ENCODE measurements at places on chromosomes 12 and 14.

DNA sequence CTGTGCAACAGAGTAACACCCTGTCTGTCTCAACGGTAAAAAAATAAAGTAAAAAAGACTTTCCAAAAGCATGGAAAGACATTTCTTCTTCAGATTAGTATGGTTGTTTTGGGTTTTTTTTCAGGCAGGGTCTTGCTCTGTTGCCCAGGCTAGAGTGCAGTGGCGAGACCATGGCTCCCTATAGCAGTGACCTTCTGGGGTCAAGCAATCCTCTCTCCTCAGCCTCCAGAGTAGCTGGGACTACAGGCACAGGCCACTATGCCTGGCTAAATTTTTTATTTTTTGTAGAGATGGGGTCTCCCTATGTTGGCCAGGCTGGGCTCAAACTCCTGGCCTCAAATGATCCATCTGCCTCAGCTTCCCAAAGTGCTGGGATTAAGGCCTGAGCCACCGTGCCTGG, 72.8 kb downstream of the KDM2B start:
- no peak for DNase-seq

GRCh38 chr14:77187649-77188012, 6.0 kb downstream of the TMEM63C start:
- no peak for DNase-seq

DNA sequence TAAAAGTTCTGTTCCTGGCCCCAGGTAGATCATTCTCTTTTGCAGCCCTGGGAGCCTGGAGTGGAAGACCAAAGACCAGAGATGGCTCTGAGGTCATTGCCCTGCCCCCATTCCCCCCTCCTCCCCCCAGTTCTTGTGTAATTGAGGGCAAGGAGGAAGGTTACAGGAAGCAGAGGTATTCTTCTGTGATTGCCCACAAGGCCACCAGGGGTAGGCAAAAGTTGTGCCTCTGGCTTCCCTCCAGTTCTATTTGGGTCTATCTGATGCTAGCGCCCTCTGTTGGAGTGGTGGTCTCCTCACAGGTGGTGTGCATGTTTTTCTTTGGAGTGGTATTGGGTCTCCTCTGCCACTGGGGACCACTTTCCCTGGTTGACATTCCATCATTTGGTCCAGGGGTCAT, 41.2 kb upstream of the CRY1 start:
- no peak for DNase-seq

DNA sequence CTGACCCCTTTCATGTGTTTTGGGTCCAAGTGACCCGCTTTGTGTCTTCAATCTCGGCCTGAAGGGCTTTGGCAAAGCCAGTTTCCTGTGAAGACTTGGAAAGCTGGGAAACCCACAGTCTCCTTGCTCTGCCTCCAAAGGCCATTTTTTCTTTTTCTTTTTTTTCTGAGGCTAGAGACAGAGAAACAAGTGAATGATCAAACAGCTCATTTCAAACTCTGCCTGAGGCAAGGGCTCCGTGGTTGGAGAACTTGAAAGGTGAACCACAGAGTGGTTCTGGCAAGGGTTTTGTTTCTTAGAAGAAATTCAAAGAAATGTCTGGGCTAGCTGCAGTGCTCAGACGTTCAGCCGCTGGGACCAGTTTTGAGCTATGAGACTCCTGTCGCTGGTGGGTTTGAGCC, 62.7 kb downstream of the ERH start:
- DNase-seq: no peak

- peak; percentile 56 for DNase-seq
Measured at GRCh38 chr14:54902521-54903420, at the start of gene GCH1. GCH1 (minus strand) TSS chr14:54902826; CDS start chr14:54902663, 163 bp downstream.

DNA sequence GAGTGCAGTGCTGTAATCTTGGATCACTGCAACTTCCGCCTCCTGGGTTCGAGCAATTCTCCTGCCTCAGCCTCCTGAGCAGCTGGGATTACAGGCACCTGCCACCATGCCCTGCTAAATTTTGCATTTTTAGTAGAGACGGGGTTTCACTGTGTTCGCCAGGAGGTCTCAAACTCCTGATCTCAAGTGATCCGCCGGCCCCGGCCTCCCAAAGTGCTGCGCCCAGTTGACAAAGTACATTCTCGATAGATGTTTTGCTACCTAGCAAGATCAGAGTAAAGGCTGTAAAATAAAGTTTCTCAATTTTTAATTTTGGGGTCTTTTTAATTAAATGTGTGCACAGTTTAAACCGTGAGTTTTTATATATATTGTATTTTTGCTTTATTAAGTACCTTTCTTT, 248.9 kb downstream of the CCER1 start:
- DNase-seq: no peak

- DNase-seq: no peak
Measured at GRCh38 chr12:87953256-87953860, 75.8 kb downstream of the C12orf50 start.

DNA sequence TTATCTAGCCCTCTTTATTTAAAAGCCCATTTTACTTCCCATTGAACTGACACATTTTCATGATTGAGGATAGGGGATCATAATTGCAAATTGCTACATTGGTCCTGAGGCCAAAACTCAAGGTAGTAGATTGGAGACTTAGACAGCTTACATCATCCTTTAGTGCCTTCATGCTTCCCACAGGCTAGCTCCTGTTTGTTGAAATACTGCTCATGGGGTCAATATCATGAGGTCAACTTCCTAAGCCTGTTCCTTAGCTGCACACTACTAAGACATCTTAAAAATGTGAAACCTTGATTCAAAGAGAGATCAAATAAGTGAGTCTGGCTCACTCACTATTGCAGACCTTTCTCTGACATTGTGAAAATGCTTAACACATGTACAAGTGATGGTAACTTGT, 113.0 kb downstream of the TBC1D30 start:
- no peak for DNase-seq
